ENCODE measurements at places on chromosomes 6 and 20.

- DNase-seq, result no peak
Measured at GRCh38 chr6:157188213-157188612, 135.1 kb downstream of the TMEM242 start.

DNA sequence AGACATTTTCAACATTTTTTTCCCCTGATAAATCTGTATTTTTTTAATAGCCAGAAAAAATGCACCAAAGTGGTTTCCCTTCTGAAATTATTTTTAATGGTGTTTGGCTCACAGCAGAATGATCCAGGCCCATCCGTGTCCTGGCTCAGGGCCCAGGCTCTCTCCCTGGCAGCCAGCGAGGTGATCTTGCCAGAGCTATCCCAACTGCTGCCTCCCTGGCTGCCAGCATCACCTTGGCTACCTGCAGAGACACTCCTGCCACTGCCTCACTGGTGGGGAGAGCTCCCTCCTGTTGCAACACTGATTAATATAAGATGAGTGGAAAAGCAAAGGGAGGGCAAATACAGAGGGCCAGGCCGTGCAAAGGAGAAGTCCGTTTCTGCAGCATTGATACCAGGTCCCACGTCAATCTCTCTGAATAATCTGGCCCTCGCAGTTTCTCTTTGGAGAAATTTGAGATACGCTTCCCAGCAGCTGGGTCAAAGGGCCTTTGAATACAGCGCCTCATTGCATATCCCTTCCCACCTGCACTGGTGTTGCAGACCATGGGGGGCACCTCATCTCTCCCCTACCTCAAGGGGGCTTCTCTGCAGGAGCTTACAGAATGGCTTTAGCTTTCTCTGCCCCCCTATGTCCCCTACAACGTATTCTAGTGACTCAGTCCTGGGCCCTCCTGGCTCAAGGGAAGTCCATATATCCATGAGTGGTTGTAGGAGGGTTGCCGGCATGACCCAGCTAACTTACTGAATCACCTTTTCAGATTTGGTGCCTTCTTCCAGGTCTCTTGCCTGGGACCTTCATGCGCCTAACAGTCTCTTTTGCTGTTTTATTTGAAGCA lies 12.8 kb upstream of the DSTN start:
- DNase-seq, result no peak

DNA sequence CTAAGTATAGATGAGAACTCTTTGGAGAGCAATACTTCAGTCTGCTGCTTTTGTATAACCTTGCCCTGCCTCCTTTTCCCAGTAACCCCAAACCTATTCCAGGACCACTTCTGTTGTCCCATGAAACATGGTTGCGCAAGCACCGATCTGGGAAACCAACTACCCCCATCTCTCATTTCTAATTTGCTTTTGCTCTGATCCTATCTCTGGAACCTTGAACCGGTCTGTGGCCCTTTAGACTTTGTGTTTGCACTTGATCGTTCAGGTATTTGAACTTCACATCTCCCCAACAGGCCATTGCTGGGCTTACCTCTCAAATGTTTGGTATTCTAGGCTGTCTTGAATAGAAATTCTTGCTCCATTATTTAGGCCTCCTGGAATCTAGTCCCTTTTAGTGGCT lies 25.0 kb downstream of the L3MBTL3 start:
- DNase-seq, result no peak

DNA sequence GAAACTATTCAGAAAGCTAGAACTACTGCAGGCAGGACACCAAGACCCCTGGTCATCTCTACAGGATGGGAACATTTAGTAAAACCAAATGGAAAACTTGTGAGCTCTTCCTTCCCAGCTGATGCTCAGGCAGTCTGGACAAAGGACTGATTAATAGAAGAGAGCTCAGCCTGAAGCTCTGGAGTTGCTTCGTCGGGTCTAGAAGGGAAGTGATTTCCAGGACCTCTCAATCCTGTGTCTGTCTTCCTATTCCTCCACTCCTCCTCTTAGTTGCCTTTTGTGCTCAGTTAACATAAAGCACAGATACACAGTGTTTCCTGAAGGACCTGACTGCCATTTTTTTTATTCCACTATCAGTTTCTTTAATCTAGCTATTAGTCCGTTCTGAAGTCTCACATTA lies 54.2 kb downstream of the SLC35F1 start:
- no peak for DNase-seq

DNA sequence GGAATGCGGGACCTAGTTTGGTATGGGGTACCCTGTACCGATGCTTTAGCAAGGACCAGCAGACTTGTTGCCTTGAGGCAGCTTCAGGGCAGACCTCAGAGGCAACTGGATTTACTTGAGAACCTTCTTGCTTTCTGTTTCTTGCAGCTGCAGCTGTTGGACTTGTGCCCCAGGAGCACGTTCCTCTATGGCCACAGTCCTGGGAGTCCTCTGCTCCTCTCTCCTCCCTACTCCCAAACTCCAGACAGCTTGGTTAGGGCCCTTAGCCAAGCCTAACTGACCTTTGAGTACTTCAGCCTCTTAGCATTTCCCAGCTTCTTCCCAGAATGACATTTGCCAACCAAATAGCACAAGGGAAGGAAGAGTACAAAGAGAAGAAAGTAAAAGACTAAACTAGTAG lies 34.7 kb downstream of the GHRH start:
- DNase-seq, result no peak

- DNase-seq, result no peak
Measured at GRCh38 chr20:5945963-5946362, 4.4 kb downstream of the TRMT6 start.
